ENCODE measurements at places on chromosomes 1 and 21.
A peak's percentile ranks its signal among the peaks of the same experiment; 100 is the strongest.

DNA sequence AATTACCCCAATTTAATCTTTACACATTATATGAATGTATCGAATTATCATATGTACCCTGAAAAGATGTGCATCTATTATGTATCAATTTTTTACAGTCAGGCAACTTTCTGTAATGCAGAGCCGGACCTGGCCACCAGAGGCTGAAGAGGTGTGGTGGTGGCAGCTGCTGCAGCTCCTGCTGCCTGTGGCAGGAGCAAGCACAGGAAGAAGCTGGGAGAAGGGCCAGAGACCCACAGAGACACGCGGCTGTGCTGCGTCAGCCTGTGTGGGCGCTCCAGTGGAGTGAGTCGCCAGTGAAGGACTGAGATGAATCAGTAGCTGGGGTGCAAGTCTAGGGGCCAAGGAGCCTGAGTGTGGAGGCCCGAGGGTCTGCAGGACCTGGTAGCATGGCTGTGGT, 74.3 kb upstream of the COG2 start:
- DNase-seq = no peak

- no peak for DNase-seq
Measured at GRCh38 chr1:228207381-228207810, 448 bp upstream of the OBSCN start.

- DNase-seq = peak; percentile 64
Measured at GRCh38 chr1:65259816-65260215, 49.5 kb upstream of the DNAJC6 start.

- no peak for DNase-seq
Measured at GRCh38 chr1:19646377-19647319, 2.5 kb downstream of the NBL1 start.

All from NCI-H187 (cell line).